ENCODE measurements at places on chromosomes 4 and X.

GRCh38 chr4:61795998-61796397, 595.9 kb downstream of the ADGRL3 start:
- no peak for DNase-seq

DNA sequence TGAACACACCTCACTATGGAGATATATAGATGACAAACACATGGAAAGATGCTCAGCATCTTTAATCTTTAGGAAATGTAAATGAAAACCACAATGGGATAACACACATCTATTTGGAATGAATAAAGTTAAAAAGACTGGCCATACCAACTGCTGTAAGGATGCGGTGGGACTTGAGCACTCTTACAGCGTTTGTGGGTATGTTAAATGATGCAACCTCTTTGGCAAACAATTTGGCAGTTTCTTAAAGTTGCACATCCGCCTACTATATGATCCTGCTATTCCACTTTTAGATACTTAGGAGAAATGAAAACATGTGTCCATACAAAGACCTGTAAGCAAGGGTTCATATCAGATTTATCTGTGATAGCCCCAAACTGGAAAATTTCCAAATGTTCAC, 50.7 kb downstream of the MRPL1 start:
- DNase-seq: no peak

GRCh38 chr4:87011340-87012034, 76.7 kb downstream of the AFF1 start:
- no peak for DNase-seq

- no peak for DNase-seq
Measured at GRCh38 chr4:10013722-10014121, 7.6 kb downstream of the SLC2A9 start.

GRCh38 chr4:139873111-139873860, 207.7 kb downstream of the MGST2 start:
- no peak for DNase-seq

Measured in NCI-H2227 treated with DMSO at 0.1 percent for 48 hours (cell line).